ENCODE measurements at places on chromosomes 16 and 17. TPM values are rescaled to one million over a fixed set of nuclear protein-coding genes. Genes with fewer than 3 reads are reported as not detected.

GRCh38 chr17:49435671-49436029 is 21.0 kb upstream of the PHB1 start:
- DNase-seq = no peak

Gene ACE
- 6.5 TPM for total RNA-seq

DNA sequence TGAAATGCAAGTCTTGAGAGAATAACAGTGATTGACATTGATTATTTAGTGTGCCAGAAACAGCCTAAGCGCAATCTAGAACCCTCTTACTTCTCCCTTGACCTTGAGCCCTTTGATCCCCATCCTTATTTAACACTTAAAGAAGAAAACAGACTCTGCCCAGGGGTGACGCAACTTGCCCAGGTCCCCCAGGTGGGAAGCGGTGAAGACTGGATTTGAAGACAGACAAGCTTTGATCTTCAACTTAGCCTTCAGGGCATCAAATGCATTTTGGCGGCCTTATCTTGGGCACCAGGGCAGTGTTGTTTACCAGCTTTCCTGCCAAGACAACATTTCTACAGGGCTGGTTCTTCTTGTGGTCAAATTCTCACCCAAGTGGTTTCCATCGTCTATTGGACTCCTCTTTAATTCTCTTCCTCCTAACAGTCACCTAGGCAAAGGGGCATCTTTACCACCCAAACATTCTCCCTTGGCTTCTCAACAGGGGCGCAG is 8.9 kb upstream of the CIITA start:
- no peak for DNase-seq

GRCh38 chr17:56324676-56325075 is 171.4 kb downstream of the ANKFN1 start:
- no peak for DNase-seq

- DNase-seq = peak; percentile 66
Observed at GRCh38 chr17:39863918-39864746, at the start of gene IKZF3. Gene IKZF3 (minus strand): TSS chr17:39864312. CDS start chr17:39864126, 186 bp downstream.

Data from psoas muscle (tissue), 8 donors.